ENCODE measurements at places on chromosomes 12 and 14. TPM values are rescaled to one million over a fixed set of nuclear protein-coding genes. Genes with fewer than 3 reads are reported as not detected.

DNA sequence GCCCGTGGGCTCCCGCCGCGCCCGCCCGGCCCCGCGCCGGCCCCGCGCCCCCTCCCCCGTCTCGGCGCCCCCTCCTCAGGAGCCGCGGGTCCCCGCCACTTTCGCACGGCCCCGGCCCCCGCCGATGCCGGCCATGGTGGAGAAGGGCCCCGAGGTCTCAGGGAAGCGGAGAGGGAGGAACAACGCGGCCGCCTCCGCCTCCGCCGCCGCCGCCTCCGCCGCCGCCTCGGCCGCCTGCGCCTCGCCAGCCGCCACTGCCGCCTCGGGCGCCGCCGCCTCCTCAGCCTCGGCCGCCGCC lies 263 bp downstream of the RCOR1 start:
- DNase-seq = no peak

DNA sequence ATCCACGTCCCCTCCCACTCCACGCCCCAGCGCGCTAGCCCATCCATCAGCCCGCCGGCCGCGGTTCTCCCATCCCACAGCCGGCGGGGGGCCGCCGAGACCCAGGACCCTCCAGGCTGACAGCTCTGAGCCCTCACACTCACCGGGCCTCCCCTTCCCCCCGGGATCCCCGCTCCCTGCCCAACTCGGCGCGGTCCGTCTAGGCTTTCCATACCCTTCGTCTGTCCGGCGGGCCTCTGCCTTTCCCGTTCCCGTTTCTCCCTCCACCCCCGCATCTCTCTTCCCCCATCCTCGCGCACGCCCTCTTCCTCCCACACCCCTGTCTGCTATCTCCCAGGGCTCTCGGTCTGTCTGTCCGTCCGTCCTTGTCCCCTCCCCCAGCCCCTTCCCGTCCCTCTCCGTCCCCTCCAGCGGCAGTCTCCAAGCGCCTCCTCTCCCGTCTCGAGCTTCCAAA lies 726 bp downstream of the ZFHX2 start:
- no peak for DNase-seq

- no peak for DNase-seq
Measured at GRCh38 chr12:53198486-53199110, 8.5 kb downstream of the ITGB7 start.

DNA sequence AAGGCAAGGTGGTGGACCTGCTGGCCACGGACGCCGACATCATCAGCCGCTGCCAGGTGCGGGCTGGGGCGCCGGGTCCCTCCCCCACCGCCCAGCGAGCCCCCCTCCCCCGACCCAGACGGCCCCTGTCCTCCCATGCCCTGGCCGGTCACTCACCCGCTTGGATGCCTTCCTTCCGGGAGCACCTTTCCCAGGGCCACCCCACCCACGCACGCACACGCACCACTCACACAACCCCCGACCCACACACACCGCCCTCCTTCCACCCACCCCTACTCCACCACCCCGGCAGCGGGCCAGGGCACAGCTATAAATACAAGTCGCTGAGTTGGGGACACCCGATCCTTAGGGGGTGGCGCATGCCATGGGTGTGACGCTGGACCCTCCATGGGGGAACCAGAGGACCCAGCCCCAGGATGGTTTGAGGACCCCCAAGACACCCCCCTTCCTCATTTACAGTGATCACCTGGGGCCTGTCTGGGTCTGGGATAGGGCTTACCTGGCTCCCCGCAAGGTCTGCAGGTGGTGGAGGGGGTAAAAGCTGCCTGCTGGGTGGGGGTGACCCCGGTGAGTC lies 465 bp downstream of the ADSS1 start:
- DNase-seq = no peak

- DNase-seq = no peak
Measured at GRCh38 chr12:42291680-42292079, 34.2 kb downstream of the ZCRB1 start.

DPY19L2 gene
- 38.4 TPM for total RNA-seq

DYNLL1 gene
- 252 TPM for total RNA-seq

PROX2 gene
- total RNA-seq = not detected

KLHDC1 gene
- total RNA-seq = 15.9 TPM

PRPH gene
- total RNA-seq = not detected

All from occipital lobe (tissue), 3 donors.